ENCODE measurements at places on chromosomes 13 and 19.

- no peak for DNase-seq
Measured at GRCh38 chr13:105329359-105329758, 1206.1 kb downstream of the EFNB2 start.

- no peak for DNase-seq
Measured at GRCh38 chr13:83516781-83517180, 365.5 kb downstream of the SLITRK1 start.

DNA sequence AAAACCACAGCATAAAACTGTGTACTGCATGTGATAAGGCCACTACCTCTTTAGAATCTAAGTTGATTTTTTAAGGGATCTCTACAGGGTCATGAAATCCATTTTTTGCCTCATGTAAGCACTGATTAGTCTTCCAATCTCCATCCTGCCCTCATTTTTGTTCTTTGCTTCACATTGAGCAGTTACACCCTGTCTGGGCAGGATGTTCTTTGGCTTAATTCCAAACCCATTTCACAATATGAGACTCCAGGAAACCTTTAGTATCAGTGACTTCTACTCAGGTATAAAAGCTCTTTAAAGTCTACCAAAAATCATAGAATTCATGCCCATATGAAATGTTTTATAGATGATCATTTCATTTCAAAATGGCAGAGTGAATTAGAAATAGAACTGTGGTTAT lies 592.6 kb downstream of the TBC1D4 start:
- DNase-seq = no peak

DNA sequence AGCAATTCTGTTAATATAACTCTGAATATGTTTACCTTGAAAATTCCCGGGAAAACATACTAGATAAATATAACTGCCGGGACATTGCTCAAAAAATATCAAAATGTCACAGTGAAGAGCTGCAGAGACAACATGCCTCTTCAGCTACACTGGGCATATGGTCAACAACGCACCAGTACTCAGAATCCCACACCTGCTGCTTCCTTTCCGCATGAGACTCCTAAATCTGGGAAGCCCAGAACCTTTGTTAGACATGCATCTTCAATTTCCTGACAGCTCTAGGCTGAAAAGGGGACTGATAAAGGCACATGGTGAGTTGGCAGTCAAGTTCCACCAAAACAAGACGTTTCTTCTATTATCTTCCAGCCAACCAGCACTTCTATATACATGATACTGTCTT lies 53.7 kb downstream of the USP12 start:
- DNase-seq = peak; percentile 93
